WTC11 (cell line): ENCODE measurements at places on chromosomes 7 and 10. TPM values are rescaled to one million over a fixed set of nuclear protein-coding genes. Genes with fewer than 3 reads are reported as not detected.

Gene NDUFA5
- total RNA-seq = 69.1 to 77.0 TPM (median 72.9 TPM) in 3 replicates

Gene PON1
- 0.25 to 0.26 TPM in 2 of 3 replicates, not detected in the other for total RNA-seq

Gene PTPRE
- 1.7 to 3.1 TPM (median 2.0 TPM) in 3 replicates for total RNA-seq

Gene HILPDA
- 28.3 to 29.5 TPM (median 28.7 TPM) in 3 replicates for total RNA-seq

Gene PTPN20
- 0.96 to 2.0 TPM (median 1.7 TPM) in 3 replicates for total RNA-seq

Gene C7orf33
- not detected in 3 replicates for total RNA-seq

Gene NANOS1
- 2.9 to 4.3 TPM (median 2.9 TPM) in 3 replicates for total RNA-seq

Gene NEUROG3
- 1.9 to 2.4 TPM (median 2.0 TPM) in 3 replicates for total RNA-seq

Gene BAMBI
- total RNA-seq = 26.4 to 29.0 TPM (median 27.4 TPM) in 3 replicates

DNA sequence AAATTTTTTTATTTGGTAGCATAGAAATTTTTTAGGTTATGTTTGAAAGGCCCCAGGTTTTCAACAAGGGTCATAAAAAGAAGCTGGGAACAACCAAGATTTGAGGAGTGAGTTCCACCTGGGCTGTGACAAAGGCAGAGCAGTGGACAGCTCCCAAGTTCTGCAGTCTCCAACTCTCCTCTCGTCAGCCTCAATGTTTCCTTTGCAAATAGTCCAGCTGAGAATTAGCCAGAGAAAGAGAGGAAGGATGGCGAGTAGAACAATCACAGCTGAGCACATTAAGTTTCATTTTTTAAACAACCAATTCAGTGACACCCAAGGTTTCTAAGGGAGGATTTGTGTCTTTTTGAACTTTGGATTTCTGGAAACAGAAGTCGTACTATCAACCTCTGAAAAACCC, 143.2 kb downstream of the NRCAM start:
- no peak for DNase-seq

DNA sequence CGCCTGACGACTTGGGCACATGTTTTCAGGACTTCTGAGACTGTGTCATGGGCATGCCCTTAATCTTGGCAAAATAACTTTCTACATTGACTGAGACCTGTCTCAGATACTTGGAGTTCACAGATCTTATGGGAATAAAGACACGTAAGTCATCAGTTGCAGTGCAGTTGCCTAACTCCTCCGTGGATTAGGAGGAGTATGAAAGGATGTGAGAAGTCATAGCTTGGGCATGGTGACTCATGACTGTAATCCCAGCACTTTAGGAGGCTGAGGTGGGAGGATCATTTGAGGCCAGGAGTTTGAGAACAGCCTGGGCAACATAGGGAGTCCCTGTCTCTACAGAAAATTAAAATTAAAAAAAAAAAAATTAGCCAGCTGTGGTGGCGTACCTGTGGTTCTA, 49.6 kb downstream of the EXOC6 start:
- no peak for DNase-seq

DNA sequence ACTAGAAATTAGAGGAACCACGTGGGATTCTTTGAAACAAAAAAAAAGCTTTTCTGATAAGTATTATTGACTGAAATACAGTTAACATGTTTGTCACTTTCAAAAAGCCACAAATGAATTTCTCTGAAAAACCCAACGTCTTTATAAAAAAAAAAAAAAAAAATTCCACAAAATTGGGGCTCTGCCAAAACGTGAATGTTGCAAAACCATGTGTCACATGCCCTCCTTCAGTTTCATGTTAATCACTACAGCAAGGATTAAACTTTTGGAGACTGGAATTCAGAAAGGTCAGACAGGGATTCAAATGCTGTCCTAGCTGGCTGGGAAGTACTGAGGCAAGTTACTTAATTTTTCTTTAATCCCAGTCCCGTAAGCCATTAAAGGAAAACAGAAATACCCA, 278.0 kb upstream of the KLF14 start:
- DNase-seq = no peak

DNA sequence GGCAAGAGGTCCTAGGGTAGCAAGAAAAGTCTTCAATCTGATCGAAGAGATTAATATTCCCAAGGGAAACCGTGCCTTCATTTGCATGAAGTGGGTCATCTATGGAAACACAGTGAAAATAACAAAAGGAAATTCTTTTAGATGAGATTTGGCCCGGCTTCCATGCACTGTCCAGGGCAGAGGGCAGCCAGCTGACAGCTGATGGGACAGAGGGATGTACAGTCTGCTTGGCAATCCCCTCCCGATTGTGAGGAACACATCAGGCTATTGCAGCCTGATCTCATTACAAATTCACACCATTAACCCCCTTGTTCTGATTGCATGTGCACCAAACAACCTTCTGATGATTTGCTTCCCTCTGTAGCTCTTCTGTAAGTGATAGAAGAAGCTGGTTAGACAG, 105.3 kb downstream of the FRMD4A start:
- DNase-seq = no peak

GRCh38 chr7:128035712-128036111, 4.5 kb upstream of the LRRC4 start:
- no peak for DNase-seq

GRCh38 chr7:73358590-73359275, 30.8 kb downstream of the FKBP6 start:
- DNase-seq = no peak

DNA sequence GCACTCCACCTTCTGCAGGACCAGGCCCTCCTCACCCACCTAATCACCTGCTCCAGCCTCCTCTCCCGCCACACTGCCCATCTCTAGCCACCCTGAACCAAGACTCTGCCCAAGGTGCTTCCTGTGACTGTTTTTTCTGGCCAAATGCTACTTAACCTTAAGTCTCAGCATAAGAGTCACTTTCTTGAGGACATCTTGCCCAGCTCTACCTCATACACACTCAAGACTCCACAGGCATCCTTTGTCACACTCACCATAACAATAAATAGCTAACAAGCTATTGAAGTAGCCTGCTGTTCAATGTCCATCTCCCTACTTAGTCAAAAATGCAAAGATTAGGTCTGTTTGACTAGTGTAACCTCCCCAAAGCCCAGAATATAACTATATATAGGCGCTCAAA, 455.4 kb upstream of the NFE2L3 start:
- DNase-seq = no peak

DNA sequence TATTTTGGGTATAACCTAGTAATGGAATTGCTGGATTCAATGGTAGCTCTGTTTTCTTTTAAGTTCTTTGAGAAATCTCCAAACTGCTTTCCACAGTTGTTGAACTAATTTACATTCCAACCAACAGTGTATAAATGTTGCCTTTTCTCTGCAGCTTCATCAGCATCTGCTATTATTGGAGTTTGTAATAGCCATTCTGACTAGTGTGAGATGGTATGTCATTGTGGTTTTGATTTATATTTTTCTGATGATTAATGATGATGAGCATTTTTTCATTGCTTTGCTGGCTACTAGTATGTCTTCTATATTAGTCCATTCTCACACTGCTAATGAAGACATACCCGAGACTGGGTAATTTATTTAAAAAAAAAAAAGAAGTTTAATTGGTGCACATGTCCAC, 248.6 kb upstream of the MAGI2 start:
- DNase-seq = no peak

DNA sequence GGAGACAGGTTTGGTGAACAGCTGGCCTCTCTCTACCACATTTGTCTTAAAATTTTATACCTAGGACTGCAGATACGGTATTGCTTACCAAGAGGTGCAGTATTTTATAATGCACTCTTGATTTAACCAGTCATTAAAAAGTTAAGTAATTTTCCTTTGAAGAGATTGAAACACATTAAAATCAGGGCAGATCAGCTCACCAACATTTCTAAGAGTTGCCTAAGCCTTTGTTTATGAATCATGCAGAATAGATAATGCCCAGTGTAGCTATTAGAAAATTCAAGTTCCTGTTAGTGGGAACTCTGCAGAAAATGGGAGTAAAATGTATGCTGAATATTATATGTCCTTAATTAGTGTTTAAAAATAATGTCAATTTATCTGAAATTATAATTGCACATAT, 140.2 kb upstream of the PRPS1L1 start:
- no peak for DNase-seq

GRCh38 chr10:5549462-5550249, 24.9 kb downstream of the CALML3 start:
- DNase-seq = no peak

- no peak for DNase-seq
Observed at GRCh38 chr7:88628363-88629085, 131.0 kb upstream of the ZNF804B start.

DNA sequence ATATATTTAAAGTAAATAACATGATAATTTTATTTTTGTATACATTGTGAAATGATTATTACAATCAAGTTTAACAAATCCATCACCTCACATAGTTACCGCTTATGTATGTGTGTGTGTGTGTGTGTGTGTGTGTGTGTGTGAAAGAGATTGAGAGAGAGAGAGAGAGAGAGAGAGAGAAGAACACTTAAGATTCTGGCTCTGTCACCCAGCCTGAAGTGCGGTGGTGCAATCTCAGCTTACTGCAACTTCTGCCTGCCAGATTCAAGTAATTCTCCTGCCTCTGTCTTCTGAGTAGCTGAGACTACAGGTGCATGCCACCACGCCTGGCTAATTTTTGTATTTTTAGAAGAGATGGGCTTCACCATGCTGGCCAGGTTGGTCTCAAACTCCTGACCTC, 17.8 kb downstream of the LYZL1 start:
- no peak for DNase-seq

DNA sequence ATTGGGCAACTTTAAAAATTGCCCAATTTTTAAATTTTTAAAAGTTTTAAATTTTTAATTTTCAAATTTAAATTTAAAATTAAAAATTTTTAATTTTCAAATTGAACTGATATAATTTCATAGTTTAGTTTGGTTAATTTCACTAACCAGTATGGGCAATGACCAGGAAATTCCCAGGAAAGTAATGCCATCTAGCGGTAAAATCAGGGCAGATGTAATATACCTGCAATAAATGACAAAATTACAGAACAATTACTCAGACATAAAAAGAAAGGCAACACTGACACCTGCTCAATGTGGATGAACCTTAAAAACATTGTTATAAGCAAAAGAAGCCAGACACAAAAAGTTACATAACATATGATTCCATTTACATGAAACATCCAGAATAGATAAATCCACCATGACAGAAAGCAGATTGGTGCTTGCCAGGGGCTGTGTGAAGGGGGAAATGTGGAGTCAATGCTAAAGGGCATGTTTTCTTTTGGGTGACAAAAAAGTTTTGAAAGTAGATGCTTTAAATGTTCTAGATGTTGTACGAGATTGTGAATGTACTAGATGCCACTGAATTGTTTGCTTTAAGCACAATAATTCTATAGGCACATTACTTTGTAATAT, 28.6 kb upstream of the SLC16A12 start:
- DNase-seq = no peak
